ENCODE measurements at places on chromosomes 3 and 15.

GRCh38 chr3:99940350-99940749, 122.7 kb downstream of the CMSS1 start:
- DNase-seq = no peak

DNA sequence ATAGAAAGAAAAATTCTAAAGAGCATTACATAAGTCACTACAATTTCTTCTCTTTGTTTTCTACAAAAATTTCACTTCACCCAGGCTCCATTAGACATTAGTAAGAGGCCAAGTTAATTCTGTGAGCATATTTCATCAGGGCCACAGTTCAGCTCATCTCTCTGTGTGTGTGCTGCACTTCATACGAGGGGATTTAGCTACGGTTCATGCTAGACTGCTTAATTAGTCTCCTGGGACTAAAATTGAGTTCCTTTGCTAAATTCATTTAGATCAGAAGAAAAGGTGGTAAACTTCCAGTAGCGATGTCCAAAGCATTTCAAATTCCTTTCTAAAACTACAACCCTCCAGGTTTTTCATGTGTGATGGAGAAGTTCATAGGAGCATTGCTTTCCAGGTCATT, 83.1 kb upstream of the SETMAR start:
- DNase-seq = no peak

DNA sequence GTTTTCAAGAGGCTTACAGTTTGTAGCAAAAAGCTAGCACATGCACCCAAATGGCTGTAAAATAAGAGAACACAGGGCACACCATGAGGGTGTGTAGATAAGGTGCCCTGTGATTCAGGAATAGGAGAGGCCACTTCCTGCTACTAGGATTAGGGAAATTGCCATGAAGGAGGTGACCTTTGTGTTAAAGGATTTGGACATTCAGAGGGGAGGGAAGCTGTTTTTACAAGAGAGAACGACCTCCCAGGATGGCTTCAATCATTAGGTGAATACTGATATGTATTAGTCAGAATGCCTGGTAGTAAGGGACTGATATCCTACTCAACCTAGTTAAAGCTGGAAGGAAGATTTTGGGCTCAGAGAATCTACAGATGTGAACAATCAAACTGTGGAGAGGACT, 35.7 kb upstream of the ABHD17C start:
- DNase-seq = no peak

- no peak for DNase-seq
Measured at GRCh38 chr15:96431786-96432185, 101.3 kb downstream of the NR2F2 start.

- DNase-seq = no peak
Measured at GRCh38 chr3:77362936-77363335, 323.0 kb downstream of the ROBO2 start.

DNA sequence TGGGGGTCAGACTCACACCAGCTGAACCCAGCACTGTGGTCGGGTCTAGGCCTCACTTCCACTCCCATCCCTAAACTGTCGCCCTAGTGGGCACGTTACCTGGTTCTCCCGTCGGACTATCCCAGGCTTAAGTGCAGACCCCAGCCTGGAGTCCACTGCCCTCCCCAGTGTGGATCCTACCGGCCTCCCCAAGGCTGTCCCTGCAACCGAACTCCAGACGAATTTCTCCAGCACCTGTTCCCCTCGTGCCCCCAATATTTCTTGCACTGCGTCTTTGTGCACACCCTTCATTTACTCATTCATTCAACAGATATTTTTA, 26.5 kb downstream of the SLC41A3 start:
- no peak for DNase-seq

- no peak for DNase-seq
Measured at GRCh38 chr3:112980080-112980479, 5.2 kb upstream of the CD200R1 start.

DNA sequence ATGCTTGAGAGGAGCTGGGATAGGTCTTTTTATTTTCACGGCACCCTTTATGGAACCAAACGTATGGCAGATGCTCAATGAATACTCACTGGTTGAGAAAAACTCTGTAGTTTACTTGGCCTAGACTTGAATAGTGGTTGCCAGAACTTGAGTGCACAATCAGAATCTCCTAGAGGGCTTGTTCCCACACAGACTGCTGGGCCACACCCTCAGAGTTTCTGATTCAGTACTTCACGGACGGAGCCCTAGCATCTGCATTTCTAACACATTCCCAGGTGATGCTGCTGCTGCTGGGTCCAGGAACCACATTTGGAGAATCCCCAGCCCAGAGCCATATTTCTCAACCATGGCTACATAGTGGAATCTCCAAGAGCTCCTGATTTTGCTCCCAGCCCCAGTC, 24.6 kb downstream of the CA12 start:
- no peak for DNase-seq

DNA sequence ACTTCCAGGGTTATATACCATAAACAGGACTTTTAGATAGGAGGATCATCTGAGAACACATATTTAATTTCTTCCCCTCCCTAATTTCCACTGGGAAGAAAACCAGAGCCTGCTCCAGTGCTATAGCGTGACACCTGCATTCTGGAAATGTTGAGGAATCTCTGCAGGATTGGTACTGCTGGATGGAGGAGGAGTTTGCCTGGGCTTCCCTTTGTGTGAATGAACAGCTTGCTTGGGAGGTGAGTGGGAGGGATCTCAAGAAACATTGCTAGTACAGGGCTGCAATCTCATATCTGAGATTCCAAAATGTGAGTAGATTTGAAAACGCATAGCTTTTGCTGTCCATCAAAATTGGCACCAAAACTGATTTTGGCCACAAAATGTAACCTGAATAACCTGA, 295.9 kb upstream of the RGMA start:
- DNase-seq = no peak

DNA sequence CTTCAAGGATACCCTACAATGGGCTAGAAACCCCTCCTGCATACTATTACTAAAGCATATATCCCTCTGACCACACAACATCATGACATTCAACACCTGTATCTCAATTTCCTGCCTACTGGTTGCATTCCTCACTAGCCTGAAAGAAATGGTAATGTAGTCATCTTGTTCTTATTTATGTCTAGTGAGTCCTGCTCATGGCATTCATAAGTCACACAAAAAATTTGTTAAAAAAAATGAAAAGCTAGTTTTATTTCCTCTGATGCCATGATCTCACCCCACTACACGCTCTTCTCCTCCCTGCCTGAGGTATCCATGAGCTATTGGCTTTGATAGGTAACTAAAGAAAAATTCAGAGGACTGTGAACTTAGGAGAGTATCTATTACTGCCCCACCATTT, 284.5 kb downstream of the ZNF385D start:
- DNase-seq = no peak

DNA sequence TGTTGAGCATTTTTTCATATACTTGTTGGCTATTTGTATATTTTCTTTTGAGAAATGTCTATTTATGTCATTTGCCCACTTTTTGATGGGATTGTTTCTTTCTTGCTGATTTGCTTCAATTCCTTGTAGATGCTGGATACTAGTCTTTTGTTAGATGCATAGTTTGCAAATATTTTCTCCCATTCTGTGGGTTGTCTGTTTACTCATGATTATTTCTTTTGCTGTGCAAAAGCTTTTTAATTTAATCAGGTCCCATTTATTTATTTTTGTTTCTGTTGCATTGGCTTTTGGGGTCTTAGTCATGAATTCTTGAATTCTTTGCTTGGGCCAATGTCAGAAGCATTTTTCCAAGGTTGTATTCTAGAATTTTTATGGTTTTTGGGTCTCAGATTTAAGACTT, 251.7 kb downstream of the WNT5A start:
- DNase-seq = no peak

GRCh38 chr15:52783929-52784798, 6.0 kb downstream of the ONECUT1 start:
- peak; percentile 63 for DNase-seq

- peak; percentile 5 for DNase-seq
Measured at GRCh38 chr15:45586125-45586524, 1.1 kb upstream of the BLOC1S6 start.

GRCh38 chr3:17581421-17582080, 160.9 kb downstream of the TBC1D5 start:
- no peak for DNase-seq

- DNase-seq = no peak
Measured at GRCh38 chr3:16140116-16140893, 34.2 kb upstream of the GALNT15 start.

- DNase-seq = no peak
Measured at GRCh38 chr15:70518201-70519003, 245.0 kb downstream of the UACA start.

DNA sequence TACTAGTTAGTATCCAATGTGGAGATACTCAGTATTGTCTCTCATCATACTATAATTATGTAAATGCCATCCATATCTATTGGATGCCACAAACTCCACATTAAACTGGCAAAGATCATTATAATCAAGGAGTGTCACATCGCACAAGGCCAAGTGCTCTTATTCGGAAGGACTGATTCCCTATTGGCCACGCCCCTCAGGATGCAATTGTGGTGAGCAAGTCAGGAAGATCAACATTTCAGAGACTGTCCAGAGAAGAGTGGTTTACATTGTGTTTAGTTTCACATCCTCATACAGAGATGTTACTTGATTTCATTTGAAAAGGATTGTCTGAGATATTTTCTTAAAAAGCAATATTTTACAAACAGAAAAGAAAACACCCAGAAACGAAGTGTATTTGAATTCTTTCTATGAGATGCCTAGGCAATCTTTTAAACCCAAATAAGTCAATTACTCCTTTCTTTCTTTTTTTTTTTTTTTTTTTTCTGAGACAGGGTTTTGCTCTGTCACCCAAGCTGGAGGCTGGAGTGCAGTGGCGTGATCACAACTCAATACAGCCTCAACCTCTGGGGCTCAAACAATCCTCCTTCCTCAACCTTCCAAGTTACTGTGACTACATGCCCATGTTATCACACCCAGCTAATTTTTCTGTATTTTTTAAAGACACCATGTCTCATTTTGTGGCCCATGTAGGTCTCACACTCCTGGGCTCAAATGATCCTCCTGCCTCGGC, 369.1 kb downstream of the RBMS3 start:
- DNase-seq = no peak

DNA sequence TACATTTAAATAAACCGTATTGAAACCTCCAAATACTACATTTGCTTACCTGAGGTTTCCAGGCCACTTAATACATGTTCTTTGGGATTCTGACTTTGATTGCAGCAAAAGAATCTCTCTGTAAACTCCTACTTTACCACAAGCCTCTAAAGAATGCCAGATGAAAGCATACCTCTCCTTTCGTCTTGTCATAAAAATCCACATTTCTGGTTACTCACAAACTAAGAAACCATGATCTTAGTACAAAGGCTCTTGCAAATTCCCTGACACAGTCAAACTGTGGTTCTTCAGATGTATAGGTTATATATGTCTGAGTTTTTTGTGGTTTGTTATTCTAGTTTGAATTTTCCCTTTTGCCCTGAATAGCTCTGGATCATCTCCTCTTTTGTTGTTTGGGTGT, 188.4 kb downstream of the RAP2B start:
- no peak for DNase-seq

DNA sequence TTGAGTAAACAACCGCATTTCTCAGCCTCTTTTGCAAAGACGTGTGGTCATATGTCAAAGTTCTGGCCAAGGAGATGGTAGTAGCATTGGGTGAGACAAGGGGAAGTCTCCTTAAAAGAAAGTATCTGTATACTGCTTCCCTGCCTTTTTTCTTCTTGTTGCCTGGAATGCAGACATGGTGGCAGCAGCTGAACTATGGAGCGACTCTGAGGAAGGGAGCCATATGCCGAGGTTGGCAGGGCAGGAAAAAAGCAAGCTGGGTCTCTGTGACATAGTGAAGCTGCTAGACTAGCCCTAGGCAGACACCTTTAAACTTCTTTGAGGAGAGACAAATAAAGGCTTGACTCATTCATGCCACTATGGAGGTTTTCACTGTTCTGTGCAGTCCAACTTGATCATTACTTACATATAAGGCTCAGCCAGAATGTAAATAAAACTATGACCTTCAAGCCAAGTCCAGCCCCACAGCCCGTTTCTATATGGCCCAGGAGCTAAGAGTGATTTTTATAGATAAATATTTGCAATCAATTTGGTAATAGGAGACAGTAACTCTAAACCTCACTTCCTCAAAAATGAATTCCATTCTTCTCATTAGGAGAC, 30.6 kb upstream of the PRICKLE2 start:
- no peak for DNase-seq

- no peak for DNase-seq
Measured at GRCh38 chr15:43873651-43874050, 46.8 kb downstream of the WDR76 start.

GRCh38 chr3:190521998-190522397, 8.1 kb downstream of the IL1RAP start:
- DNase-seq = peak; percentile 84

DNA sequence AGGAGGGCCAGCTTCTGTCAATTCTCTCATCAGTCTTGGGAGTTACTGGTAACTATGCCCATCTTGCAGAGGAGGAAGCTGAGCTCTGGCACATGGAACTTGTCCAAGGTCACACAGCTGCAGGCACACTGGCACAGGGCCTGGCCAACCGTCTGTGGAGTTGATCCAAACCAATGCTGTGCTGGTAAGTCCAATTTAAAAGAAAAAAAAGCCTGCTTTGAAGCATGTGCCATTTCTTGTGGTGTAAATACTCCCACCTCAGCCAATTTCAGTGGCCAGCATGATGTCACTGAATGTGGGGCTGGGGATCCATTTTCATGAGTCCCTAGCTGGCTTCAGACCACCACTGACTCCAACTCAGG, 83.4 kb downstream of the CHSY1 start:
- DNase-seq = no peak

DNA sequence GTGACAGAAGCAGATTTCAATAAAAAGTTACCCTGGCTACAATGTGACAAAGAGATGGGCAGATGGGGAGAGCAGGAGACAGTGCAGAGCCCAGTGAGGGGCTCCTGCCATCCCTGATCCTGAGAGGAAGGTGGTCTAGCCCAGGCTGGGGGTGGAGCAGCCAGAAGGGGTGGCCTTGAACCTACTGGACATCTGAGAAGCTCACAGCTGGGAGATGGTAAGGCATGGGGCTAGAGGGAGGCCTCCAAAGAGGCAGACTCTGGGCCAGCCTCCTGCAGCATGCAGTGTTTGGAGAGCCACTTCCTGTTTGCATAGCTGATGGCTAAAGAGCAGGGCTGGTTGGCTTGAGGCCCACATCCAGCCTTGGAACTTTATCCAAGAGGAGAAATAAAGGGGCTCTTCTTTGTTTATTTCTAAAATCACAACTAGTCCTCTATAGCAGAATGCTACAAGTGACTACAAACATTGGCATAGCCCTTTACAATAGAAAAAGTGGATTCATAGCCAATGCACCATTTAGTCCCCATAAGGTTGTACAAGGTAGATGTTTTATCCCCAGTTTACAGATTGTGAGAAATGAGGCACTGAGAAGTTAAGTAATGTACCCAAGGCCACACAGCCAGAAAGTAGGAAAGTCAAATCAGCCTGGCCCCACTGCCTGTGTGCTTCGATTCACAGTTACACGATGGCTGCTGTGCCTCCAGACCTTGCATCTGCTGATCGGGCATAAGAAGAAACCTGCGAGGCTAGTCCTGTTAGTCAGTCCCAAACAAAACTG, 4.6 kb downstream of the EFCC1 start:
- DNase-seq = no peak

- DNase-seq = no peak
Measured at GRCh38 chr15:33243393-33243792, 48.9 kb upstream of the FMN1 start.

- DNase-seq = no peak
Measured at GRCh38 chr3:190546881-190547510, 33.1 kb downstream of the IL1RAP start.

- DNase-seq = no peak
Measured at GRCh38 chr3:127544803-127545201, 45.7 kb downstream of the TPRA1 start.

Measured in A673 (cell line).